ENCODE measurements at places on chromosomes 2 and 18. TPM values are rescaled to one million over a fixed set of nuclear protein-coding genes. Genes with fewer than 3 reads are reported as not detected.

Gene CNTNAP5
- 0.10 TPM for polyA plus RNA-seq

Gene INSIG2
- polyA plus RNA-seq, result 7.6 TPM

Gene DYSF
- 1.5 TPM for polyA plus RNA-seq

Gene SPEG
- 6.8 TPM for polyA plus RNA-seq

Gene GPATCH11
- 11.8 TPM for polyA plus RNA-seq

Gene ABHD1
- polyA plus RNA-seq, result 1.4 TPM

Gene OR6B2
- polyA plus RNA-seq, result not detected

Gene KIF5C
- polyA plus RNA-seq, result 1.7 TPM

Gene EGR4
- polyA plus RNA-seq, result 0.05 TPM

Gene C2orf42
- 14.2 TPM for polyA plus RNA-seq

Gene PLEKHA3
- polyA plus RNA-seq, result 7.0 TPM

Gene RDH14
- 14.6 TPM for polyA plus RNA-seq
